ENCODE measurements at places on chromosomes 13 and 19.

DNA sequence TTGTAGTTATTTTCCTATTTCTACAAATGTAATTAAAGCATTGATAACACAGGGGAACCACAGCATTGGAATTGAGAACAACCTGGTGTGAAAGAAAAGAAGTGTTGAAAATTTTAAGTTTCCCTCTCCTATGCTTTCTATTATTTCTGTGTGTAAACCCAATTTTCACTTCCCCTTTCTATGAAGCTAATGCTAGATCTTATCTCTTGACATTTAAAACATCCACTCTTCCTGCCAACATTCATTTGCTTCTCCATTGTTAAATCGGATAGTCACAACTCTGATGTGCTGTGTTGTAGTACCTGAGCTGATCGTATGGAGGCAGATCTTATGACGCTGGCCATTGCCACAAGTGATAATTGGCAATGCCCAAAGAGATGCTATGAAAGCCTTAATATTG lies 203.0 kb downstream of the ITGBL1 start:
- no peak for DNase-seq

DNA sequence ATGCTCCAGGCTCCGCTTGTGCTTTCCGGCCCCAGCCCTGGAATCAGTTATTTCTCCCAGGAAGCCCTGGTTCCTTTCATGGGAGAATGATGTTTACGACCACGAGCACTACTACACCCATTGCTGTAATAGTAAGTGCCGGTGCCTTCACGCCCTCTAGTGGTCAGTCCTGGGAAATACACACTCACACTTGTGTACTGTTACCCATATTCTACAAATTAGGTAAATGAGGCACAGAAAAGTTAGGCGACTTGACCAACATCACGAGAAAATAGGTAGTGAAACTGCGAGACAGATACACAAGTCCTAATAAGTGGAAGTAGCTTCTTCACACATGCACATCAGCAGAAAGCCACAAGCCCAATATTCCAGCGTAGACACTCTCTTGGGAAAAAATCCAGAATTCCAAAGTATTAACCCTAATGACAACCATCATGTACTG lies 21.7 kb downstream of the CEACAM21 start:
- DNase-seq: peak; percentile 82

DNA sequence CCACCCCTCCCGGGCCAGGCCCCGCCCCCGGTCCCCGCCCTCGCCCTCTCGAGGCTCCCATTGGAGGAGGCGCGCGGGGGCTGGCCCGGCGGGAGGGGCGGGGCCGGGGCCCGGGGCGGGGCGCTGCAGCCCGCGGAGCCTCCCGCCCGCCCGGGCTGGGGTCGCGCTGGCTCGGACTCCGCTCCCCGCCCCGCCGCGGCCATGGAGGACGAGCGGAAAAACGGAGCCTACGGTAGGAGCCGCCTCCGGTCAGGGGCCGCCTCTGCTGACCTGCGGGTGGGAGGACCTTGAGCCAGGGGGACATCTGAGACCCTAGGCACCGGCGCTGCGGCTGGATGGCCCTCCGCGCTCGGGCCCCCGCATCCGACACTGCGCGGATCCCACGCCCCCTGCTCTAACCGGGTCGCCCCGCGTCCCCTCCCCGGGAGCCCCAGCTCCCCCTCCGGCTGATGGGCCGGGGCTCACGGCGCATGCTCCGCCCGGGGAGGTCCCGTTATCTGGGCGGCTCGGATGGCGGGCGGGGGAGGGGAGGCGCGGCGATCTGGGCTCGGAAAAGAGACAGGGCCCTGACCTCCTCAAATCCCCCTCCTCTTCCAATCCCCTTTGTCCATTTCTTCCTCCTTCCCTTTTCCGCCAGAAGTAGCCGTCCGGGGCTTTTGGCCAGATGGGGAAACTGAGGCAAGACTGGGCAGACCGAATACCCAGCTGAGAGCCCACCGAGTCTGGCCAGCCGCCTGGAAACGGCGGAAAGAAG lies 15.4 kb upstream of the AP1M2 start:
- DNase-seq: peak; percentile 96

DNA sequence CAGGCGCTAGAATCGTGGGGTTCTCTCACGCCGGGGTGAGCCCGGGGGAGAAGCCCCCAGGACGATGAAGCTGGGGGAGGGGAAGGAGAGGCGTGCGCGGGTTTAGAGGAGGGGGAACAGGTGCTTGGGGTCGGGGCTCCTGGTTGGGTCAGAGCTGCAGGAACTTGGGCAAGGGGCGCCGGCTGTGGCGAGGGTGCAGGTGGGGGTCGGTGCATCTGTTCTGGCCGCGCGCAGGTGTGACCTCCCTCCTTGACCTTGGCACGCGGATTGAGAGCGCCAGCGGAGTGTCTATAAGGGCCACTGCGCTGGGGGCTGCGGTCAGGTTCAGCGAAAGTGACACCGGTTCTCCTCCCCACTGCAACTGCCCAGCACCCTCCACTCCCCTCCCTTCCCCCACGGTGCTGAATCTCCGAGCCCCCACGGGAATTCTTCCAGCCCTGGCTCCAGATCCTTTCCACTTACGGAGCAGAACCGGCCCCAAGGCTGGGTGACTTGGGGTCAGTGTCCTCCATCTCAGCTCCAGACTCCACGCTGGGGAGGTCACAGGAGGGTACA lies 618 bp downstream of the TMEM38A start:
- DNase-seq: peak; percentile 4

- DNase-seq: no peak
Measured at GRCh38 chr13:50843257-50844083, at the start of gene DLEU7. Gene DLEU7, minus strand, starts transcription at chr13:50843692. Its CDS starts 46 bp downstream, at chr13:50843646.

DNA sequence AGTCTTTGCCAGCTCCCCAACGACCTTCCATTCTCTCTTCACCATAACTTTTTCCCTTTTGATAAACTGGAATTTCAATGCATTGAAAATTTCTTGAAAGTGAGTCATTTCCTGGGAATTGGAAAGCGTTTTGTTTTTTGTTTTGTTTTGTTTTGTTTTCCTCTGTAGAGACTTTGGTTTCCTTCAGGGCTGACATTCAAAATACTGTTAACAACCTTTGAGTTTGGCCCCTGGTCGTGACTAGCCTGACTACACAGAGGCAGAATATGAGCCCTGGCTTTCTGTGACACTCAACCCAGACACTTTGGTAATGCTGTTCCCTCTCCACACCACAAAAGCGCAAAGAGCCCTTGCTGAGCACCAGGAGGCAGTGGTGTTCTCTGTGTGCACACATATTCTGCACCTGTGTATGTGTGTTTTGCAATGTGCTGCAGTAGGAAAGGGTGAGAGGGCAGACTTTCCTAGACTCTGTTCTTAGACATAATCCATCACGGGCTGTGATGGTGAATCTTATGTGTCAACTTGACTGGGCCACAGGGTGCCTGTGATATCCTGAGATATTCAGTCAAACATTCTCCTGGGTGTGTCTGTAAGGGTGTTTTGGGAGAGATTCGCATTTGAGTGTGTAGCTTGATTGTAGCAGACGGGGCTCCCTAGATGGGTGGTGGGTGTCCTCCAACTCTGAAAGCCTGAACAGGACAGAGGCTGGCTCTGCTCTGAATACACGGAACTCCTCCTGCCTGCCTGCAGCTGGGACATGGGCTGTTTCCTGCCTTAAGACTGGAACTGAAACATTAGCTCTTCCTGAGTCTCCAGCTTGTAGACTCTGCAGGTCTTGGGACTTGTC lies 29.5 kb upstream of the ANKRD10 start:
- DNase-seq: no peak

DNA sequence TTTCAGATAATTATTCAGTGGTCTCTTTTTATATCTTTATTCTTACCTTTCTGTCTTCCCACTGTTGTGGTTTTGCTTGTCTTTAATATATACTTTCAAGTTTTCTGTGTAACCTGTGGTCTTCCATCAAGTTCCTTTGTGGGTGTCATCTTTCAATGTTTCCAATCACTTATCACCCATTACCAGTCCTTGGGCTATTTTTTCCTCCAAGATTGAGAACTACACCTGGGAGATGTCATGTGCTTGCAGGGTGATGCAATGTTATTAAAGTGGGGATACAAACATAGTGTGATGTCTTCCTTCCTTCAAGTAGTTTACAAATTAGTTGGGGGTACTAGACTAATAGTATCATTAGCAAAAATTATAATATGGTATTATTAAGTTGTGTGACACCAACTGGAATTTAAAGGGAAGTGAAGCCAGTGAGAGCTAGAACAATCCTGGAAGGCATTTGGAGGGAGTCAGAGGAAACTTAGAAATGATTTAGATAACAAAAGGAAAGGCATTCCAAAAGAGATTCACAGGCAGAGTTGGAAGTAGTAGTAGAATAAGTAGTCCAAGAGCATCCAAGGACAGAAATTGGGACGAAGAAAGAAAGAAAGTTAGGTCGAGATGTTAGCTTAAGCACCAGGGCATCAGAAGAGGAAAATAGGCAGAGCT lies 3.4 kb downstream of the FNDC3A start:
- DNase-seq: no peak

DNA sequence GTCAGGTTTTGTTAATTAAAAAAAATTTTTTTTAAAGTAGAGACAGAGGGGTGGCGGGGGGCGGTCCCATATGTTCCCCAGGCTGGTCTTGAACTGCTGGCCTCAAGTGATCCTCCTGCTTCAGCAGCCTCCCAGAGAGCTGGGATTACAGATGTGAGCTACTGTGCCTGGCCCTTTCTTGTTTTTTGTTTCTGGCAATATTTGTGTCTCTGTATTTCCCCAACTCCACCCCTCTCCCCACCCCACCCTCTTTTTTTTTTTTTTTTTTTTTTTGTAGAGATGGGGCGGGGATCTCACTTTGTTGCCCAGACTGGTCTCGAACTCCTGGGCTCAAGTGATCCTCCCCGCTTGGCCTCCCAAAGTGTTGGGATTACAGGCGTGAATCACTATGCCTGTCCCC lies 600 bp upstream of the CAPN12 start:
- DNase-seq: no peak

GRCh38 chr13:25001476-25002206 lies 94.3 kb upstream of the PABPC3 start:
- no peak for DNase-seq

- DNase-seq: no peak
Measured at GRCh38 chr19:28884786-28885476, 328.0 kb downstream of the UQCRFS1 start.

DNA sequence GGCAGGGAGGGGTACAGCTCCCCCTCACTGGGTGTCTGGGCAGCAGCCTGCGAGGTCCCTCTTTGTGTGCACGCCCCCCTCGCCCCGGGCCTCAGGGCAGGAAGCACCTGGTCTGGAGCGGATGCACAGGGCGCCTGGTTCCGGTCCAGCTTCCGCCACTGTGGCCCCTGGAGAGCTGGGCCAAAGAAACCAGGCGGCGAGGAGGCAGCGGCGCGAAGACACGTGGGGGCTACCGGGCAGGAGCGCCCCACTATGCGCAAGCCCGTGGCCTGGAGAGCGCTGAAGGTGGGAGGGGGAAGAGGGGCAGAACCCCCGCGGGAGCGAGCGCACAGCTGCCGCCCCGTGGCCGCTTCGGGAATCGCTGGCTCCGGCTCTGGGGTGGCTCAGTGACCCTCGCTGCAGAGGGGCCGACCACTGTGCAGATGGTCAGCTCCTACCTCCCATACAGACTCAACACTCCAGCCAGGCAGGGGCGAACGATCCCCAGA lies 1.7 kb upstream of the LYL1 start:
- peak; percentile 76 for DNase-seq

- no peak for DNase-seq
Measured at GRCh38 chr19:33878910-33879810, 82.5 kb downstream of the KCTD15 start.

DNA sequence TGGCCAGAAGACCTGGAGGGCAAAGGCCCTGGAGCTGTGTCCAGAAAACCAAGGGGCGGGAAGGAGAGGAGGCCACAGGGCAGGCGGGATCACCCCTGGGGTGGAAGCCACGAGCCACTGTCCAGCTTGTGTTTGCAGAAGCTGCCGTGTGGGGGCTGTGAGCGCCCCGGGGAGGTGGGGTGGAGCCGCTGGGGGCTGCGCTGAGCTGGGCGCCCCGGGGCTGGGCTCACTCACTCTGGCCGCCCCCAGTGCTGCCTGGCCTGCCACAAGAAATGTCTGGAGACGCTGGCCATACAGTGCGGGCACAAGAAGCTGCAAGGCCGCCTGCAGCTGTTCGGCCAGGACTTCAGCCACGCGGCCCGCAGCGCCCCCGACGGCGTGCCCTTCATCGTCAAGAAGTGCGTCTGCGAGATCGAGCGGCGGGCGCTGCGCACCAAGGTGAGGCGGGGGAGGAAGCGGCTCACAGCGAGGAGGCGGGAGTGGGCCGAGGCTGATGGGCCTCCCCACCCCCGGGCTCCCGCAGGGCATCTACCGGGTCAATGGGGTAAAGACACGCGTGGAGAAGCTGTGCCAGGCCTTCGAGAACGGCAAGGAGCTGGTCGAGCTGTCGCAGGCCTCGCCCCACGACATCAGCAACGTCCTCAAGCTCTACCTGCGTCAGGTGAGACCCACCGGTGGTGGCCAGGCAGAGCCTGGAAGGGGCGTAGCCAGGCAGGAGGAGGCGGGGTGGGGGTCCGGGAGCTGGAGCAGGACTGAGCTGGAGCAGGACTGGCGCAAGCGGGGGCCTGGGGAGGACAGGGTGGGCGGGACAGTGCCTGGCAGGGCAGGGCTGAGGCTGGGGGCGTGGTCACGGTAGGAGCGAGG lies 13.6 kb downstream of the POLR2E start:
- no peak for DNase-seq

DNA sequence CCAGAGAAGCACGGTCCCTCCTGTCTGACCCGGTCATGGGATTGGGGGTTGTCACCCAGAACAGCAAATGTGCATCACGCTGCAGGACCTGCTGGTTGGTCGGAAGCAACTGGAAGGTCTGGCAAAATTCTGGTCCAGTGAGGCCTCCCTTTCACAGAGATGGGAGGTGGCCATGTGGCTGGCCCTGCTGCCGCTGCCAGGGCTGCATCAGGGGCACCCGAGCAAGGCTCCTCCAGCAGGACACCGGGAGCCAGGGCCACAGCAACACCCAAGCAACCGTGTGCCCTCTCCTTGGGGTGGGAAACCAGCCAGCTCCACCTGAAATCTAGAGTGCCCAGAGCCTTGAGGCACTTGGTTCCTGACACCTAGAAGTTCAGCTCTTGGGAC lies 11.5 kb upstream of the GAS6 start:
- DNase-seq: no peak

- no peak for DNase-seq
Measured at GRCh38 chr13:62320129-62321108, 904.8 kb upstream of the PCDH20 start.

- peak; percentile 69 for DNase-seq
Measured at GRCh38 chr19:55341171-55341588, 1.5 kb downstream of the KMT5C start.

GRCh38 chr13:97540696-97541095 lies 106.7 kb downstream of the RAP2A start:
- no peak for DNase-seq

DNA sequence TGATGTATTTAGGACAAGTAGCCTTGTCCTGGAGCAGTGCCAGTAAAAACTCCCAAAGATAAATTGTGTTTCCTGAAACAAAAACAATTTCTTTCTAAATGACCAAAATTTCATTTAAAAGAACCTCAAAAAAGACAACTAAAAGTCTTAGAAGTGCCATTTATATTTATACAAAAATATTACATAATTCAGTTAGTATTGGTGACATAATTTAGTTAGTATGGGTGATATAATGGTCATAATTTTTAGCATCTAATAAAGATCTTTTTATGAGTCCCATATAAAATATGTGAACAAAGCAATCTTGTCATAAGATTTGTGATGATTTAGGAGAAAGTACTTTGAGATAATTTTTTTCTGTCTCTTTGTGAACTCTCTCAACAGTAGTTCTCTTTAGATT lies 76.0 kb downstream of the ELF1 start:
- DNase-seq: no peak
